Epithelial cell of esophagus (primary cell): ENCODE measurements at places on chromosomes 12 and 14.
A peak's percentile ranks its signal among the peaks of the same experiment; 100 is the strongest.

DNA sequence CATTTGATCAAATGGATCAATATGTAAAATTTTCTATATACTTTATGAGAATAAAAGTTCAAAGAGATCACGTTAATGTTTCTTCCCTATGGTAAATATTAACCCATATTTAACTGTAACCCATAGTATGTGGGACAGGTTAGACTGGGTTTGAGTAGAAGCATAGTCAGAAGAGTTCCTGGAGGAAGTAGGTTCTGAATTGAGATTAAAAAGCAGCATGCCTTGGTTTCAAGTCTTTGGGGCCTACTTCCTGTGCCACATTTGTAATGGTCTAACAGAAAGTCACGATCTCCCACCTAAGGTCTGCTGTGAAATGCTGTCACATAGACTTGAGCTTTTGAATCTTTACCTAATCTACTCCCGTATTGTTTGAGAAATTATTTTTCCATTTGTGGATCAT, 63.8 kb downstream of the FIGNL2 start:
- DNase-seq: no peak

- DNase-seq: no peak
Measured at GRCh38 chr12:52432559-52433207, 1.5 kb downstream of the KRT75 start.

- DNase-seq: no peak
Measured at GRCh38 chr14:79598339-79598738, 613.0 kb downstream of the DIO2 start.

DNA sequence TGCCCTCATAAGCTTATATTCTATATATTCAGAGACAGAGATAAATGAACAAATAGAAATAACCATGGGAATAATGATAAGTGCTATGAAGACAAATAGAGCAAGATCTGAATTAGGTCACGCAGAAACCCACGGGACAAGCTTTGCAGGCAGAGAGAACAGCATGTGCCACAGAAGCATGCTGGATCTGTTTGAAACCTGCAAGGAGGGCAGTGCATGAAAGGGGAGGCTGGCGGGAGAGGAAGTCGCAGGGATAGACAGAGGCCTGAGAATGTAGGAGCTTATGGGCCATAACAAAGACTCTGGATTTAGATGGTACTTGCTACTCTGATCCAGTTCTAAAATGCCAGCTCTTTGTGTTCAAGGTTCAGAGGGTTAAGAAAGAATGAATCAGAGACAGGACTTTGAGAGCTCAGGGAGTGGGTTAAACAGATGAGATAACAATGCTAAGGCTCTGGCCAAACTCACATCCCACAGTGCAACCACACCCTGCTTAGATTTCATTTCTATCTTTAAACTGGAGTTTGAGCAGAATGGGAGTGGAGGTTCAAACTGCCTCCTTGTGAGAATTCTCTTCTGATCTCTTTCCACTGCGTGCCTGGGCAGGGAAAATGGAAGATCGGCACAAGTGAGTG, 49.2 kb upstream of the PPP1R12A start:
- DNase-seq: peak; percentile 7
